Caki2 (cell line): ENCODE measurements at places on chromosomes 11 and 22. TPM values are rescaled to one million over a fixed set of nuclear protein-coding genes. Genes with fewer than 3 reads are reported as not detected.
A peak's percentile ranks its signal among the peaks of the same experiment; 100 is the strongest.

GRCh38 chr11:115304774-115305472 is 199.3 kb downstream of the CADM1 start:
- no peak for DNase-seq

DNA sequence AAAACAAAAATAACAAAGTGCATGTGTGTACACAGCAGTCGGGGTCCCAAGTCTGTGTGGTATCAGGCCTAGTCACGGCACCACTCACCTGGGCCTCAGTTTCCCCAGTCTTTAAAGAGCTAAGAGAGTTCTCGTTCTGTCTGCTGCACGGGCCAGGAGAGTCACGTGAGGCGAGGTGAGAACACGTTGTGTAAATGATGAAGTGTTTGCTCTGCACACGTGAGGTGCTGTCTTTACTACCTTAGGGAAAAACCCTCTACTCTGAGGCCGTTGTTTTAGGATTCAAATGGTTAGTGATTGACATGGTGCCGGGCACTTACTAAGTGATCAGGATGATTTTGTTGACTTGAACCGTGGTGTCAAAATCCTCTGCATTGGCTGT is 86.5 kb upstream of the PPARA start:
- DNase-seq: no peak

DNA sequence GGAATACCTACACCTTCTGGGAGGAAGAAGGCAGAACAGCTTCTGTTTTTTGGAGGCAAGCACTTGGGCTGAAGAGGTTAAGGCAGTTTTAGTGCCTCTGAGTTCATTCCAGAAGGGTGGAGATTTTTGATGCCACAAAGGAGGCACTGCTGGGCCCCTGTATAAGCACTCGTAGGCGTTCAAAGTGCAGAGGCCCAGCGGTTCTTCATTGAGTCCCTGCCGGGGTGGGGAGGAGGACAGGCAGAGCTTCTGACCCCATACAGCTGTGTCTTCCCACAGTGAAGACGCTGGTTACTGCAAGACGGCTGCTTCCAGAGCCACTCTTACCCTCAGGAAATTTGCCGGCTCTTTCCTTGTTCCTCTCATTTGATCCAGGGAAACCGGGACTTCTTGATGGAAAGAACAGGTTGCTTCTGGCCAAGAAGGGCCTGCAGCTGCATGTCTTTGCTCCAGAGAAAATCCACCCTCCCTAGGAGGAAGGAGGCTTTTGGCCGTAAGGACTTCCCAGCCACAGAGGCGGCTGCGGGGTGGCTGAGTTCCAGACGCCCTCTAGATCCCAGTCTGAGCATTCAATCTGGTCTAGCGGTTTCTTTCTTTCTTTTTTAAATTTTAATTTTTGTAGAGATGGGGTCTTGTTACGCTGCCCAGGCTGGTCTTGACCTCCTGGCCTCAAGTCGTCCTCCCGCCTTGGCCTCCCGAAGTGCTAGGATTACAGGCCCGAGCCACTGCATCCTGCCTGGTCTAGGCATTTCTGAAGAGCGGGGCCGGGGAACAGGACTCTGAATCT is 9.4 kb downstream of the ADAMTS15 start:
- DNase-seq: no peak

DNA sequence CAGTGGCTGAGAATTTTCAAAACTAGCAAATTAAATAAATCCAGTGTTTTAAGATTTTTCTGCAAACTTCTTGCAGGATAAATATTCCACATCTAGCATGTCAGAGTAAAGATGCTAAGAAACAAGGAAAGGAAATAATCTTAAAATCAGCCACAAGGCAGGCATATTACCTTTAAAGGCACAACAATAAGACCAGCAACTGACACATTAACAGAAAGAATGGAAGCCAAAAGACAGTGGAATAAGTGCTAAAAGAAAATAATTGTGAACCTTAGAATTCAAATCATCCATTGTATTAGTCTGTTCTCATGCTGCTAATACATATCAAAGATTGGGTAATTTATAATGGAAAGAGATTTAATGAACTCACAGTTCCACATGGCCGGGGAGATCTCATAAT is 132.4 kb downstream of the FAR1 start:
- no peak for DNase-seq

GRCh38 chr11:114080219-114080618 is 20.7 kb downstream of the ZBTB16 start:
- no peak for DNase-seq

The MS4A4E gene
- total RNA-seq: not detected in 2 replicates

GRCh38 chr22:40181323-40181722 is 3.6 kb downstream of the TNRC6B start:
- DNase-seq: no peak

The UPK3A gene
- 2.1 and 5.9 TPM in 2 replicates for total RNA-seq

DNA sequence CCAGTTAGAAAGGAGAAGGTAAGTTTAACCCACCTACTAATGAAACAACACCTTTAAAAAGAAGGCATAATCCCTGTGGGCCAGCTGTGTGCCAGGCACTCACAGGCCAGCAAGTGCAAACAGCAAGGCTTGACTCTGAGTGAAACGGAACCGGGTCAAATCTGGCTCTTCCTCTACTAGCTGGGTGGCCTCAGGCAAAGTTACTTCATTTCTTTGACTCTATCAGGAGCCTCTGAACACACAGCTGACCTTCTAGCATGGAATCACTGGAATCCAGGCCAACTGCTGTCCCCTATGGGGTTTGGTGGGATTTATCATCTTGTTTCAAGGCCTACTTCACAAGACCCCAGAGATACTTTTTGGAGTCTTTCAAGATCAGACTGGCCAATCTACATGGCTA is 3.3 kb downstream of the RAB38 start:
- no peak for DNase-seq

- peak; percentile 30 for DNase-seq
Observed at GRCh38 chr11:9754010-9754471, 90.2 kb downstream of the SWAP70 start.

The PHETA2 gene
- total RNA-seq: not detected in 2 replicates
